ENCODE measurements at places on chromosomes 16 and 17.

- no peak for DNase-seq
Measured at GRCh38 chr17:65495122-65496055, 66.1 kb downstream of the AXIN2 start.

GRCh38 chr16:71345031-71345430 lies 13.5 kb upstream of the CALB2 start:
- no peak for DNase-seq

DNA sequence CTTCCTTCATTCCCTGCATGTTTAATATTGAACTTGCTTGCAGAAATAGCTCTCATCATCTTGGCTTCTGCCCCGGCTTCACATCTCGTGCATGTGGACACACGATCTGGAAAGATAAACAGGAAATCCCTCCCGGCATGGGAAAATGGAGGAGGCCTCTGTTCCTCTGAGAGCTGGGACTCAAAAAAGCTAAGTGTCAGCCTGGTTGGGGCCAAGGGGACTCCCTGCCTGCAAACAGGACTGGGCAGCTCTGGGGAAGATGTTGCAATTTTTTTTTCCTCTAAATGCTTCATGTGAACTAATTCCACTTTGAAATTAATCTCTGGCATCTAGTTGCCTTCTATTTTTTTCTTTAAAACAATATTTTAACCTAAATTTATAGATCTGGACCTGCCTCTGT lies 24.8 kb downstream of the ITPRIPL2 start:
- DNase-seq: no peak

- no peak for DNase-seq
Measured at GRCh38 chr17:58189436-58190146, 2.9 kb upstream of the EPX start.

DNA sequence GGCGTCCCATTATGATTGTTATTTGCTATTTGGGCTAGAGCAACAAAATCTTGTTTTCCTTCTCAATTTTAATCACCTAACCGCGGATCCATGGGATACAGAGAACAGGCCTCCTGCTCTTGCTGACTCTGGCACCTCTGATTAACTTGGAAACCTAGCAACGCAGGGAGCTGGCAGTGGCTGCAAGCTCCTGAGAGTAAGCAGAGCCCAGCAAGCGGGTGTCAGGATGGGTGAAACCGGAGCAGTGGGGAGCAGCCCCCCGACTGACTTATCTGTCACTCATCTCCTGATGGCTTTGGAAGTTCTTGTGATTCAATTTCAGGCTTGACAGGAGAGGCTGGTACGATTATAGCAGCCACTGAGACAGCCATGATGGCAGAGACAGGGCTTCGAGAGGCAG lies 45.5 kb upstream of the CDC42EP4 start:
- no peak for DNase-seq

DNA sequence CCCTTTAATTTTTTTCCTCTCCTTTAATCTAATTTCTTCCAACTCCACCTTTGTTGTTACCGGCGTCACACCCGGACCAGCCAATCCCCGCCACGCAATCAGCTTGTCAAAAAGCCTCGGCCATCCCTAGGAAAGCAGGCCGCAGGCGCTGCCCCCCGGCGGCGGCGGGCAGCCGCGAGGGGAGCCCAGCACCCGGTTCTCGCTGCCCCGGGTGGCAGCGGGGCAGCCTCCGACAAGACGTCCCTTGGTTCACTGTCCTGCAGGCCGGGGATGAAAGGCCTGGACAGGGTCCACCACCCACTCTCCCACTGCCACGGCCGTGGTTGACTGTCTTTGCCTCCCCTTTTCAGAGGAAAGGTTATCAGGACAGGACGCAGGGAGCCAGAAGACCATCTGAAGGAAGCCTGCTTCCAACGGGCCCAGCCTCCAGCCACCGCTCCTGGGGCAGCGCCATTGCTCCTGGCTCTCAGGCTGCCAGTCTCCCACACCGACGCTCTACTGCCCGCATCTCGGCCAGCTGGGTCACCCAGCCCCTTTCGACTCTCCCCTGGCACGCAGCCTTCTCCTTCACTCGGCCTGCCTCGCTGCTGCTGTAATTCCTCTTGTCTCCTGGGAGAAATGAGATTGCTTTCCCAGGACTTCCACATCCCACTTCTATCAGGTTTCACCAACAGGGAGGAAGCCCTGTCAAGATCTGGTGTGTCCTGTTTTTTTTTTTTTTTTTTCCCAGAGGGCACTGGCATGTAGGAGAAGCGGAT lies 2.8 kb upstream of the UBTF start:
- DNase-seq: peak; percentile 48

GRCh38 chr17:63247706-63248105 lies 198.4 kb downstream of the CYB561 start:
- no peak for DNase-seq

DNA sequence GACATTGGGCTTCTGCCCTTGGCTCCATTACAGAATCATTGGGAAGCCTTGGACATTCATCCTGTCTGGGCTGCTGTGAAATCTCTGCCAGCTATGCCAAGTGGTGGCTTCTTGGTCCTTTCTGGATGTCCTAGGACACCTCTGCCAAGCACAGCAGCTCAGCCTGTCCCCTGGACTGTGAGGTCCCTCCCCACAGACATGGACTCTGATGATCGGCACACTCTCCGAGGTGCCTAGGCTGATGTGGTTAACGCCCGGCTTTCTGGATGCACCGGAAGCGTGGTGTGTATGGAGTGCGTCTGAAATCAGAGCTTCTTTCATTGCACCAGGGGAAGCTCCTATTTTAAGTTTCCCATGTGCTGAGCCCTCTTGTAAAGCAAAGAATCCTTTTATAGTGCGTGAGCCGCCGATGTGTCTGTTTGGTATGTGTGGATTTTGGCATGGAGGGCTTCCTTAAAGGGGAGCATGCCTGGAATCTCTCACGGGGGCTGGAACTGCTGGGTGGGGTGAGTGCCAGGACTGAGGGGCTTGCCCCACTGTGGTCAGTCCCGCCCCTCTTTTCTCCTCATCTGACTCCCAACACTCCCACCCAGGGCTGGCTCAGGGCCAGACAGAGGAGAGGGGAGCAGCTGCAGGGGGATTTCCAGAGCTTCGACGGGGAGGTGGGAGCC lies 7.0 kb upstream of the ARHGAP23 start:
- no peak for DNase-seq

DNA sequence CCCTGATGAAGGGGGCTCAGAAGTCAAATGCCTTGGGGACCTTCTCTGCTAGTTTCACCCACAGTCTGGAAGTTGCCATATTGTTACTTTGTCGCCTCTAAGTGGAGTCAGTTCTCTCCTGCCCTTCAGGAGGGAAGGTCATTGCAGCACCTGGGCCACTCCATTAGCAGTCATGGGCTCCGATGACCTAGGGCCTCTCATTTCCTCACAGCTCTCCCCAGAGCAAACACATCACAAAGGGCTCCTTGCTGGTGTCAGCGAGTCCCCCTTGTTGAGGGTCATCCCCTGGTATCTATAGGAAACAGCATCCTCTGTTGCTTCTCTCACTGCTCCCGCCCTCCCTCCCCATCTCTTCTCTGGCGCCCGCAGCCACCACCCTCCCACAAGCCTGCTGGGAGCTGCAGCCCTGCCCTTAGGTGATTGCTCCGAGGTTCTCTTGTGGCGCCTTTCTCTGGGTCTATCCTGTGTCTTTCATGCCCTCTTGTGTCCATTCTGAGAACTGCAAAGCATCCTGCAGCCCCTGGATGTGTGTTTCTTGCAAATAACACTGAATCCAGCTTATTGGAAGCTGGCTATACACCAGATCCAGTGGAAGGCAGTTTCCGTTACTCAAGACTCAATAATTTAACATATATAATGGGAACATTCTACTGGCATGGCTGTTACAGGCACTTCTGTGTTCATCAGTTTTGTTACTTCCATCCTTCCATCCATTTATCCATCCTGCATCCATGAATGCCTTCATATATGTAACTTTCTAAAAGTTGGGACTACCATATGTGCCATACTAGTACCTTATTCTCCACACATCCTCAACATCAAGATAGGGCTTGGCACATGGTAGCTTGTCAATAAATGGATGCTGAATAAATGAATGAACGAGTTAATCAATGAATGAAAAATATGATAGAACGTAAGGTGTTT lies 21.2 kb downstream of the PDILT start:
- DNase-seq: peak; percentile 35

- DNase-seq: no peak
Measured at GRCh38 chr17:43871946-43872690, 25.1 kb downstream of the CD300LG start.

DNA sequence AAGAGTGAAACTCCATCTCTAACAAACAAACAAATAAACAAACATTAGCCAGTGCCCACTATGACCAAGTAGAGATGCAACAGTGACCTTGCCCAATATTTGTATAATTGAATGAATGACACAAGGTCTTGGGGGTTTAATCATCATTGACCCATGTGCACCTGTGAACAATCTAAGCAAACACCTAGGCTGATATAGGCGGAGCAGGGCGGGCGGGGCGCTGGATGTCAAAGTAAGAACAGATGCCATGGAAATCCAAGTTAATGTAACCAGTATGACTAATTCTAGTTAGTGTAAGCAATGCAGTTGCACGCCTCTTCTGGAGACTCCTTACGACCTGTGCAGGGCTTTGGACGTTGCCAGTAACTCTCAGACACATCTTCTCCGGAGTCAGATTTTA lies 17.6 kb downstream of the RCVRN start:
- no peak for DNase-seq

DNA sequence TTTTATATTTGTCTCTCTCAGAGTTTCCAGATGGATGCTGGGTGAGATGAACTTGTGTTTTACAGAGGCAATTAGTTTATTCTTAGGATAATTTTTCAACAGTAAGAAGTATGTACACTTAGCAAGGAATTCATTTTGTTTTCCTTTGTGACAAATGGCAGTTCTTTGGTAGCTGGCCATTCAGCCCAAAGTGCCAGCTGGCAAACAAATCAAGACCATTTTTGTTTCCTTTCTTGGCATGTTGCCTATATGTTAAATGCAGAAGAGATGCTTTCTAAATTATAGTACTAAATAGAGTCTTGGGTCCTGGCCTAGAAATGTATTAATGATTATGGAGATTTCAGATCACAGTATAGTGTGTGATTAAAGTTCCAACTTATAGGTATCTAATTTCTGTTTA lies 337.1 kb downstream of the CNTNAP4 start:
- DNase-seq: no peak

GRCh38 chr16:11165349-11165748 lies 90.7 kb downstream of the SOCS1 start:
- no peak for DNase-seq

GRCh38 chr17:79859676-79860615 lies 20.7 kb upstream of the CBX4 start:
- DNase-seq: no peak

DNA sequence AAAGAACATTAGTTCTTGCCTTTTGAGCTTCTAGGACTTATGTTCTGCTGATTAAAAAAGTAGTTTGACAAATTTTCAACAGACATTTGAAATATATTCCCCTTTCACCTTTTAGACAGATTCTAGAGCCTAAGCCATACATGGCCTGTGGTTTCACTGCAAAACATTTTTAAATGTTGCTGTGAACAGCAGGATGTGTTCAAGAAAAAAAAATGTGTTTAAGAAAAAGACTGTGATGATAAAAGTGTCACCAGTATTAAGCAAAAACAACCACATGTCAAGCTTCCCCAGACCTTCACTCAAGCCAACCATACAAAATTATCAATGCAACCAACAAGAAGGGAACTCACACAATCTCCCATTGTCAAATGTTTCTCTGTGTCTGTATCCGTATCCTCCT lies 103.5 kb downstream of the SYCE1L start:
- DNase-seq: no peak

GRCh38 chr16:27449434-27450195 lies 47.6 kb downstream of the IL21R start:
- DNase-seq: peak; percentile 92

DNA sequence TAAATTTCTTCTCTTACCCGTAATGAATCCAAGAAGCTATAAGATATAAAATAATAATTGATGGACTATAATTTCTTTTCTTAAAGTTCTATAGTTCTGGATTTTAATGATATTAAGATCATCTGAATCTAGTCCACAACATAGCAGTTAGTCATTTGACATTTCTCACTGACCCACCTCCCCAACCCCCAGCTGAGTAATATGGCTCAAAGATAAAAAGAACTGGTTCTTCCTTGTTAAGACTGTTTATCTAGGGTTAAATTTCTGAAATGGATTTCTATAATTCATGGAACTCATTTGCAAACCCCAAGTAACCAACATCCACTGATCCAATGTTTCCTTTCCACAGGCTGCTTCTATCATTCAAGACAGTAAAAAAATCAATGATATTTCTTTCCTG lies 133.9 kb upstream of the SOX9 start:
- DNase-seq: no peak

DNA sequence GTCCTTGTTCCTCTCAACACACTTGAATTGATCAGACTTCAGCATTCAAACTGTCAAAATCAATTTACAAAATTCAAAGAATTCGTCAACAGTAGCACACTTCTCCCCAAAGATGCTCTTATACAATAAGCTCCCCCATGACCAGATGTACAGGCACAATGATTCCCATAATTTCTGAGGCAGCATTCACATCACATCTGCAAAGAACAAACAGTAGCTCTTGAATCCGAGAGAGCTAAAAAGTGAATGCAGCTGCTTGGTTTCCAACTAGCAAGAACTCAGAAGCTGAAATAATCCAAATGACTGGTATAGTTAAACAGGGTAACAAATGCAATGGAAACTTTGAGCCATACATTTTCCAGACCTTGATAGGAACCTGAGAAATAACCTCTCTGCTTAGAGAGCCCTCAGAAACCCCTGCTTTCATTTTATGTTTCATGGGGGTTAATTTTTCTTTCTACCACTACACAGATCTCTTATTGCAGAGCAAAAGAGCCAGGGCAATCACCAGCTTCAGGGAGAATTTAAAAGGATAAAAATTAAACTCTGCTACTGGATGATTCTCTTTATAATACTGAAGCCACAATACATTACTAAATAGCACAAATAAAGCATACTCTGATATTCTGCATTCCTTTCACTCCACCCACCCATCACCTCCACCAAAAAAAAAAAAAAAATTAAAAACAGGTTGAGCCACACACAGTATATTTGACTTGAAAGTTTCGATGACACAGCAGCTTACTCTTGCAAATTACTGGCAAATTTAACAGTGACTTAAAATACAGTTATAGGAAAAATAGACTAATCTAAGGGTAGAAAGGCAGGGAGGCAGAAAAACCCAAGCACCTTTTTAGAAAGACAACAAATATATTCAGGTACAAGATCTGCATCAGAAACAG lies 23.1 kb upstream of the TMEM97 start:
- no peak for DNase-seq

- DNase-seq: no peak
Measured at GRCh38 chr16:11501632-11502031, 85.1 kb downstream of the LITAF start.

DNA sequence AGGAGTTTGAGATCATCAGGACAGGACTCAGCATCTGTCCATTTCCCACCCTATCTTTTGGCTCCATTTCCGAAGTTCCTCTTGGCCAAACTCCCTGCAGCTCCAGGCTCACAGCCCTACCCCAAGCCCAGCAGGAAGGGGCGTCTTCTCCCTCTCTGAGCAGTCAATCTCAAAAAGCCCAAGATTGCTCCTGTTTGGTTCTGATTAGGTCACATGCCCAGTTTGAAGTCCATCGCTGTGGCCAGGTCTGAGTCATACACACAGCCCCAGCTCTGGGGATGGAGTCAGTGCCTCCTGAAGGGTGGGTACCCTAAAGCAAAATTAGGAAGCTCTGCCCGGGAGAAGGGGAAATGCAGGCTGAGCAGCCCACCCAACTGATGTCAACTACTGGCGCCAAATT lies 23.9 kb downstream of the SNX20 start:
- DNase-seq: no peak

- DNase-seq: no peak
Measured at GRCh38 chr17:80839970-80840369, 151.7 kb upstream of the CHMP6 start.
